ENCODE measurements at places on chromosomes 6 and 20. TPM values are rescaled to one million over a fixed set of nuclear protein-coding genes. Genes with fewer than 3 reads are reported as not detected.

The LRRC1 gene
- 22.0 TPM for total RNA-seq

The DOK5 gene
- total RNA-seq, result 2.4 TPM

The SYCP2 gene
- 3.7 TPM for total RNA-seq

The GPR63 gene
- total RNA-seq, result 0.34 TPM

The ZSCAN23 gene
- 1.7 TPM for total RNA-seq

The RAB23 gene
- total RNA-seq, result 9.7 TPM

The DEFB132 gene
- total RNA-seq, result 38.4 TPM

The ZNF76 gene
- total RNA-seq, result 33.0 TPM

The CDH4 gene
- not detected for total RNA-seq

The SDCBP2 gene
- 9.6 TPM for total RNA-seq

The TNNC2 gene
- total RNA-seq, result 3.1 TPM

The ECT2L gene
- 0.44 TPM for total RNA-seq

The SYNDIG1 gene
- not detected for total RNA-seq

The HCK gene
- total RNA-seq, result 10.0 TPM

Data from subcutaneous adipose tissue (tissue), 4 donors.